ENCODE measurements at places on chromosomes 2 and 18. TPM values are rescaled to one million over a fixed set of nuclear protein-coding genes. Genes with fewer than 3 reads are reported as not detected.

CYRIA gene
- under 0.01 TPM for total RNA-seq

CD302 gene
- 5.0 TPM for total RNA-seq

RASGRP3 gene
- total RNA-seq = 5.8 TPM

APCDD1 gene
- total RNA-seq = 3.7 TPM

ZNF892 gene
- total RNA-seq = 5.2 TPM

GNAL gene
- total RNA-seq = 77.1 TPM

DCDC2C gene
- total RNA-seq = not detected

TBR1 gene
- total RNA-seq = under 0.01 TPM

DSG3 gene
- total RNA-seq = not detected

STARD6 gene
- not detected for total RNA-seq

ANKRD53 gene
- total RNA-seq = 0.46 TPM

GRB14 gene
- total RNA-seq = under 0.01 TPM

REV1 gene
- total RNA-seq = 43.3 TPM

AQP12A gene
- total RNA-seq = not detected

NT5C1B gene
- not detected for total RNA-seq

NCKAP1 gene
- total RNA-seq = 164 TPM

DYSF gene
- total RNA-seq = 0.31 TPM

XRCC5 gene
- 380 TPM for total RNA-seq

ALKAL2 gene
- not detected for total RNA-seq

MAP2 gene
- total RNA-seq = 2.1 TPM

MSTN gene
- total RNA-seq = under 0.01 TPM

PKDCC gene
- 14.0 TPM for total RNA-seq

PROKR1 gene
- total RNA-seq = not detected
